ENCODE measurements at places on chromosomes 3 and 15.

DNA sequence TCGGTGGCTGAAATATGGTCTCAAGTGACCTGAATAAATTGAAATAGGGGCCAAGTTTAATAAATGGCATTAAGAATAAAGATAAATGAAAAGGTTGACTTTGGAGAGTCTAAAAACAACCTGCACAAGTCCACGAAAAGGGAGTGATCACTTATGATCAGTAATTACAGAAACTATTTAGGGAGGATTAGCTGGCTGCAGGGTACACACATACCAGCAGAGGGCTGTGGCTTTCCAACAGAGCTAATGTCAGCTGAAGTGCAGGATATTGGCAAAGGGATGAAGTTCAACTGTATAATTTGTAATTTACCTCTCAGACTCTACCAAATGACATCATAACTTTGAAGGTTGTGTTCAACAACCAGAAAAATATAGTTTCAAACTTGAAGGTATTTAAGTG, 86.8 kb downstream of the SYNPR start:
- no peak for DNase-seq

DNA sequence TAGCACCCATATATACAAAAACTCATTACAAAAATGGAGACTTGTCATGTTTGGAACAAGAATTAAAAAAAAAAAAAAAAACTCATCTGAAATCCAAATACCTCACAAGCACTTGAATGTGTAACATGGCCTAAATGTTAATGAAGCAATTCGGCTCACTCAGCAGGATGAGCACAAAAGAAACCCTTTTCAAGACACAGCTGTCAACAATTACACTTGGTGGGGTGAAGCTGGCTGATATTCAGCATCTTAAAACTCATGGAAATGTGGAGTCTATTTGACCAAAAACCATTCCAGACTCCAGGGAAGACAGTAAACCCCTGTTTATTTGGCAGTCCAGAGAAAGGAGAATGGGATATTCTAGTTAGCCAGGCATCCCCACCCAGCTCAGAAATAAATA, 205.4 kb upstream of the TSC22D2 start:
- DNase-seq: no peak

GRCh38 chr3:192920411-192920810, 2.8 kb upstream of the MB21D2 start:
- no peak for DNase-seq

- no peak for DNase-seq
These were observed 29.0 kb downstream of the ABHD6 start for GRCh38 chr3:58266577-58266976.

DNA sequence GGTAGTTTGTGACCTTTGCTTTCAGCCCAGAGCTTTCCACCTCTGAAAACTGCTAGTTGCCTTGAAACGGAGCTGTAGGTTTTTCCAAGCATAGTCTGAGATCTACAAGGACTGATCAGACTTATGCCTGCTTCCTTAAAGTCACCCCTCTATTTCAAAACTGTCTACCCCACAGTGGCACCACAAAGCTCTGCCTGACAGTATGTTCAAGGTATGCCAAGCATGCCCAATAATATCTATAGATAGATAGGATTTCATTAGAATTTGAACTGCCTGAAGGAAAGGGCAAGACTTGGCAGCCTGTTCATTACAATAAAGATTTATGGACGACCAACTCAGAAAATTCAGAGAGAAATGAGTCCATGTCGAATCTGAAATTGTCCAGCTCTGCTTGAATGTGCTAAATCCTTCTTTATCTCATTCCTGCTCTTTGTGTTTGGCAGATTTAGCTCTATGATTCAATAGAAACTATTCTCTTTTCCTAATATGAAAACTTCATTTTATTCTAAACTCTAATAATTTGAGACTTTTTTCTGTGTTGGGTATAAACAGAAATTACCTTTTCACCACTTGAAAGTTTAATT, 227.6 kb upstream of the TBC1D5 start:
- DNase-seq: no peak

- peak; percentile 2 for DNase-seq
These were observed 768 bp downstream of the UBXN7 start for GRCh38 chr3:196431181-196432136.

DNA sequence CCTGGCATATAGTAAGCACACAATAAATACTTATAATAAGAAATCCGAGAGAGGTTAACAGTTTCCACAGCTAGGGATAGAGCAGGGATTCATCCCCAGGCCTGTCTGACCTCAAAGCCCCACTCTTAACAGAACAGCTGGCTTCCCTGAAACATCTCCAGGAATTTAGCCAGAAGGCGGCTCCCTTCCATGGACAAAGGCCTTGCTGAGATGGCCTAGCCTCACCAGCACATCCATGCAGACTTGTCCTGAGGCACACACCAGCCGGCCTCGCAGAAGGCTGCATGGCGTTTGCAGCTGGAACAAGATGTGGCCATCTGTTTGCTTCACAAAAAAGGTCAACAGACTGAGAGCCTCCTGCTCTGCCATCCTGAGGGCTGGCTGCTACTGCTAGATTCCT, 245.4 kb downstream of the SLCO3A1 start:
- no peak for DNase-seq

GRCh38 chr15:39202641-39203040, 378.2 kb upstream of the THBS1 start:
- DNase-seq: no peak

- no peak for DNase-seq
These were observed 377.3 kb upstream of the SEMA6D start for GRCh38 chr15:47339800-47340570.

- DNase-seq: no peak
These were observed 292.5 kb downstream of the SHQ1 start for GRCh38 chr3:72555714-72556113.

- DNase-seq: no peak
These were observed 18.1 kb downstream of the CSPG4 start for GRCh38 chr15:75694241-75695182.

DNA sequence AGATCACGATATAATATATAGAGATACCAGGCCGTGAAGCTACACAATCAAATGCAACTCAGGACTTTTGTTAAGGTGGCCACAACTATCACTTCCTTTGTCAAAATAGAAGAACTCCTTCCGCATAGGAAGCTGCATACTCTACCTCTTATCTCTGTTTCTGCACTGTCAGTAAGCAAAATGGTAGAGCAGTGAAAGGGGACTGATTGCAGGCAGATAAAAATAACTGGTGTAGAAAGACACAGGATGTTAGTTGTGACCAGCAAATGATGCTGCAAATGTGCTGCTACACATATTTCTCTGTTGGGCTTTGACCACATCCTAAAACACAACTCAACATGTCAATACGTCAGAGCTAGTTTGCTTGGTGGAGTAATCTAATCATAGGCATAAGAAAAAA, 16.3 kb upstream of the TRAT1 start:
- DNase-seq: no peak

GRCh38 chr3:197001972-197002700, 27.5 kb downstream of the MELTF start:
- DNase-seq: no peak

DNA sequence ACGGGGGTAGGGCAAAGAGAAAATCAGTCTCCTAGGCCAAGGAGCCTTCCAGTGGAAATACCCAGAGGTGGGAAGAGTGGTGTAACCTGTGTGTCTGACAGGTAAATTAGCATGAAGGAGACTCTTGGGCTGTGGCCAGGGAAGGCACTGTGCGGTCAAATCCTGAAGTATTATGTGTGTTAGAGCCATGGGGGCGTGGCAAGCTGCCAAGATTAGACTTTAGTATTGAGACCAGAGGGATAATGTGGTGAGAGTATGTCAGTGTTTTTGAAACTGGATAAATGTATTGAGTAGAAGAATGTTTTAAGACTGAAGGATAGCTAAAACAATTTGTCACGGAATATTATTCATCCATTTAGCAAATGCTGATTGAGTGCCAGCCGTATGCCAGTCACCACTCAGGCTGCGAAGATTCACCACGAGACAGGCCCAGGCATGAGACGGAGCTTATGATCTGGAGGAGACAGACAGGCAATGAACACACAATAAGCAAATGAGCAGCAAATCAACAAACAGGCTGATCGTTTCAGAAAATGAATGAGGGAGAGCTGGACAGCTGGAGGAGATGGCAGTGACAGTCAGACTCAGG, 445.9 kb downstream of the MCTP2 start:
- DNase-seq: no peak

DNA sequence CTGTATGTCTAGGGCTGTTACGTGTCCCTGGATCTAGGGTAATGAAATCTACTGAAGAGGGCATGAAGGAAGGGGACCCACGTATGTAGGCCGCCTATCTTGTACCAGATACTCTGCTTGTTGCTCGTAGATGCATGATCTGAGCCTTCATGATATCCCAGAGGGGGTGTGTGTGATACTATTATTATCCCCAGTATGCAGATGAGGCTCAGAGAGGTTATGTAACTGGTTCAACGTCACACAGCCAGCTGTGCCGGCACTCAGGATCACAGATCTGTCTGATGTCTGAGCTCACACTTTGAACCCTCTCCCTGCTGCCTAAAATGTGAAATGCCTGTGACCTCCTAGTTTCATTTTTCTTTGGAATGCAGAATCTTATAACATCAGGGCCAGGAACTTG, 36.2 kb upstream of the SEC13 start:
- DNase-seq: no peak

GRCh38 chr3:46462111-46462510, 2.6 kb downstream of the LTF start:
- no peak for DNase-seq

DNA sequence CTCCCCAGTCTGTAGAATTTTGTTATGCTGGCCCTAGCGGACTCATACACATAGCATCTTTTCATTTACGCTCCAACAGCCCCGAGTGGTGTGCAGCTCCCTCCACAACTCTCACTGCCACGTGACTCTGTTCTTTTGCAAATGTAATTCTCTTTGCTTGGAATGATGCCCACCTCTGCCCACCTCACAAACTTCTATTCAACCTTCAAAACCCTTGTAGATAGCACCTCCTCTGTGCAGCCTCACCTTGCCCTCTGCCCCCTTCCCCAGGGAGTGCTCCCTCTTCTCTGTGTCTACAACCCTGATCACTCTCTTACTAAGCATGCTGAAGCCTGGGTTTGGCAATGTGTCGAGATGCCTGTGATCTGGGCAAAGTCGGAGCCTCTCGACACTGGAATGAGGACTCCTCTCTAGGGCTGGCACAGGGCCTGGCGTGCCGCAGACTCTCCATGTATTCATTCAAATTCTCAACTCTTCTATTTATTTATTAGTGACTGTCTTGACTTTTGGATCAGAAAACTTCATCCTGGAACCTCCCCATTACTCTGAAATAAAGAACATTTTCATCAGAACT, 73.5 kb downstream of the MGLL start:
- no peak for DNase-seq

DNA sequence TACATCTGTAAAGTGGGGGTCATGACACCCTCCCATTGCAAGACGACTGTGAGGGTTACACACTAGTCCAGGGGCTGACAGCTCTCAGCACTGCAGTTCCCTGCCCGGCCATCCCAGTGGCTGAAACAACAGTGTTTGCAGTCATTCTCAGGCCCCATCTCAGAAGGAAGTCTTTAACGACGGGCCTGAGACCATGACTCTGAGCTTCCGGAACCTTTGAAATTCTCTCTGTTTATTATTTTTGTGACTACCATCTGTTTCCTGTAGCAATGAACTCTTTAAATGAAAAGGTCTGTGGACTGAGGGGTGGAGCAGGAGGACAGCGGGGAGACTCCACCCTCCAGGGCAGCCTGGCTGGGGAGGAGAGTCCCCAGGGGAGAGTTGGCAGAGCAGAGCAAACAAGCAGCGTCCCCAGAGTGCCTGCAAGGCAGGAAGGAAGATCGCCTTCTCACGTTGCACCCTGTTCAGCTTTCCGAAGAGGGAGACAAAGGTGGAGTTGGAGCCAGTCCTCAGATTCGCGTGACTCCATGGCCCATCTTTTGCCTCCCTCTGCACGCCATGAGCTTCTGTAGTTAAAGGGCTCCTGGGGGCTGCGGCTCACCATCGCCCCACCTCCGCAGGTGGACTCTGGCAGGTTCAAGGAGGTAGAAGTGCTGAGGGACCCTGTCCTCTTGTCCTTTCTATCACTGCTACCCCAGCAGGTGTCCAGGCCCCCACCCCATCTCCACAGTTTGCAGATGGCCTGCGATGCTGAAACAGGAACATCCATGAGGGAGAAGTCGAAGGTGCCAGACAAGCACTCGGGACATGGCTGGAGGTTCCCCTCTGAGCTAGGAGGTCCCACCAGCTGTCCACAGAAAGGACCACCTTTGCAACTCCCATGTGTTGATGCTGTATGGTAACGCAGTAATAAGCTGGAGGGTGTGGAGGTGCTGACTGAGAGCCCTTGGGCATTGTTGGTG, 525.8 kb upstream of the PROK2 start:
- DNase-seq: no peak

- no peak for DNase-seq
These were observed 70.2 kb upstream of the CORO2B start for GRCh38 chr15:68508485-68509189.

- DNase-seq: no peak
These were observed 92.8 kb downstream of the OCA2 start for GRCh38 chr15:28006116-28006905.

DNA sequence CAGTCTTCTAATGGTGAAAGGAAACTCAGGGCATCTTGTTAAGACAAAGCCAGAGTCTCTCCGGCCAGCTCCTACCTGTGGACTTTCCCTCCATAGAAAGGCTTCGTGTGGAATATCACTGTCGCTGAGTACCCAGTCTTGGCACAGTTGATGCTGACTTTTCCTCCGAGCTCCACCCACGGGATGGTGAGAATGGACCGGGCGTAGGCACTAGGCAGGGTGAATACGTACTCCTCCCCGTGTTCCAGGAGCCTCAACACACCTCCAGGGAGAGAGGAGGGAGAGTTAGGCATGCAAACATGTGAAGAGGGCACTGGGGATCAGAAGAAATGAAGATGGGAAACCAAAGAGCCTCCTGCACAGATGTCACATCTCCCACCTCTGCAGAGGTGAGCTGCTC, 138.0 kb downstream of the STT3B start:
- no peak for DNase-seq

GRCh38 chr3:18207226-18207625, 217.9 kb downstream of the SATB1 start:
- no peak for DNase-seq
